ENCODE measurements at places on chromosomes 4 and X. TPM values are rescaled to one million over a fixed set of nuclear protein-coding genes. Genes with fewer than 3 reads are reported as not detected.

- DNase-seq: no peak
These were observed 124.7 kb upstream of the LNX1 start for GRCh38 chr4:53716011-53716410.

DNA sequence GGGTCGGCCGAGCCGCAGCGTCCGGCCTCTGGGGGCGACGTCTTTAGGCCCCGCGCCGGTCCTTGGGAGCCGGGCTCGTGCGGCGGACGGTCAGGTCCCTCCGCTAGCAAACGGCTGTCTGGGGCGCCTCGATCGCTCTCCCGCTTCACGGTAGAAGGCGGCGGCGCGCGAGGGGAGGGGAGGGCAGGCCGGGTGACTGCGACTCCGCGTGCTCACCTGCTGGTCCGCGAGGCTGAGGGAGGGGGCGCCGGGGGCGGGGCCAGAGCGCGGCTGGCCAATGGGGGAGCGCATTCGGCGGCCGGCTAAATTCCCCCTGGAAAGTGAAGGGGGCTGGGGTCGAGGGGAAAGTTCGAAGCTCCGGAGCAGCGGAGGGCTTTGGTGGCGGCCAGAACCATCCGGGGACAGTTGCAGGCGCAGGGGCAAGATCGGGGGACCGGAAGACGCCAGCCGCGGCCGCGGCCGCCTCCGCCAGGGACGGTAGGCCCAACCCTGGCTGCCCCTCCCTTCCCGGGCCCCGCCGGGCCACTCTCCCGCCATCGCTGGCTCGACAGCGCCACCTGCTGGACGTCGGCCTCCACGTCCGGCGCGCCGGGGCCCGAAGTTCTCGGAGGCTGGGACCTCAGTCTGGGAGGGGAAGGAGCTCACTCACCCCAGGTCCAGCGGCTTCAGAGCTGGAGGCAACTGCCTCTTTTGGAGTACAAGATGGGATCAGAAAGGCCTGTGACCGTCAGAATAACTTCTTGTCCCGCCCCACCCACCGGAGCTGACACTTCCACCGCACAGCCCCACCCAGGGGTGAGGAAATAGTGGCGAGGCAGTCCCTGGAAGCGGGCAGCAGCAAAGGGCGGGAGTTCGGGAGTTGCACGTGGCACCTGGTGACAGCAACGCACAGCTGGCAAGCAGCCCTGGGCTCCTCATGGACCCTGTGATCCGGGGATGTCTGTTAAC, 49.9 kb downstream of the ELF4 start:
- DNase-seq: peak; percentile 19

DNA sequence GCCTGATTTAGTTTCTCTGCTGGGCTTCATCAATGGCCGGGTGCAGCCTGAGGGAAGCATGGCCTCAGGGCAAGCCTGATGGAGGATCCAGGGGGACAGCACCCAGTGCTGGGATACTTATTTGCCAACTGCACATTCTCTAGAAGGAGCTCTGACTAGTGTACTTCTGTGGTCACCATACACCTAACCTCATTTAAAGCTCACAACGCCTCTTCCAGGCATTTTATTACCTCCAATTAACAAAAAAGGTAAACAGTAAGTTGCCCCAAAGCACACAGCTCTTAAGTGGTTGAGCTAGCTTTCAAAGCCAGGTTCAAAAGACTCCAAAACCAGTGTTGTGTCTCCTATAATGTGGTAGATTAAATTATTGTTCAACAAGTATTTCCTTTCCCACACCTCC, 26.8 kb upstream of the ATXN3L start:
- DNase-seq: no peak

- no peak for DNase-seq
These were observed 10.3 kb upstream of the LSM6 start for GRCh38 chr4:146165221-146165620.

DNA sequence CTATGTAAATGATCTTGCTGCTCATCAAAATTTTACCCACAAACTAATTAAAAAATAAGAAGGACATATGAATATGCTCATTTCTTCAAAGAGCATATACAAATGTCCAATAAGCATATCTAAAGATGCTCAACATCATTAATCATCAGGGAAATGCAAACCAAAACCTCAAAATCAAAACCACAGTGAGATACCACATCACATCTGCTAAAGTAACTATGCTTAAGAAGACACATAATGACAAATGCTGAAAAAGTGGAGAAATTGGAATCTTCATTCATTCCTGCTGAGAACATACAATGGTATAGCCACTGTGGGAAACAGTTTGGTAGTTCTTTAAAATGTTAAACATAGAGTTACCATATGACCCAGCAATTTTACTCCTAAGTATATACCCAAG, 81.9 kb downstream of the AFF2 start:
- DNase-seq: no peak

DNA sequence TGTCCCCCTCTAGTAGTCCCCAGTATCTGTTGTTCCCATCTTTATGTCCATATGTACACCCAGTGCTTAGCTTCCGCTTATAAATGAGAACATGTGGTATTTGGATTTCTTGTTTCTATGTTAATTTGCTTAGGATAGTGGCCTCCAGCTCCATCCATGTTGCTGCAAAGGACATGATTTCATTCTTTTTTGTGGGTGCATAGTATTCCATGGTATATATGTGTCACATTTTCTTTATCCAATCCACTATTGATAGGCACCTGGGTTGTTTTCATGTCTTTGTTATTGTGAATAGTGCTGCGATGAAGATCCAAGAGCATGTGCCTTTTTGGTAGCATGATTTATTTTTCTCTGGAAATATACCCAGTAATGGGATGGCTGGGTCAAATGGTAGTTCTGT, 6.3 kb downstream of the RAP1GDS1 start:
- no peak for DNase-seq

- DNase-seq: peak; percentile 47
These were observed 122.6 kb downstream of the SHISA3 start for GRCh38 chr4:42519803-42520417.

GRCh38 chr4:74357965-74358364, 7.0 kb upstream of the EREG start:
- no peak for DNase-seq

The IRS4 gene
- polyA plus RNA-seq: 4.1 TPM

The GAGE12D gene
- not detected for polyA plus RNA-seq

The BEND4 gene
- polyA plus RNA-seq: 3.6 TPM
